ENCODE measurements at places on chromosomes 12 and 14. TPM values are rescaled to one million over a fixed set of nuclear protein-coding genes. Genes with fewer than 3 reads are reported as not detected.

DNA sequence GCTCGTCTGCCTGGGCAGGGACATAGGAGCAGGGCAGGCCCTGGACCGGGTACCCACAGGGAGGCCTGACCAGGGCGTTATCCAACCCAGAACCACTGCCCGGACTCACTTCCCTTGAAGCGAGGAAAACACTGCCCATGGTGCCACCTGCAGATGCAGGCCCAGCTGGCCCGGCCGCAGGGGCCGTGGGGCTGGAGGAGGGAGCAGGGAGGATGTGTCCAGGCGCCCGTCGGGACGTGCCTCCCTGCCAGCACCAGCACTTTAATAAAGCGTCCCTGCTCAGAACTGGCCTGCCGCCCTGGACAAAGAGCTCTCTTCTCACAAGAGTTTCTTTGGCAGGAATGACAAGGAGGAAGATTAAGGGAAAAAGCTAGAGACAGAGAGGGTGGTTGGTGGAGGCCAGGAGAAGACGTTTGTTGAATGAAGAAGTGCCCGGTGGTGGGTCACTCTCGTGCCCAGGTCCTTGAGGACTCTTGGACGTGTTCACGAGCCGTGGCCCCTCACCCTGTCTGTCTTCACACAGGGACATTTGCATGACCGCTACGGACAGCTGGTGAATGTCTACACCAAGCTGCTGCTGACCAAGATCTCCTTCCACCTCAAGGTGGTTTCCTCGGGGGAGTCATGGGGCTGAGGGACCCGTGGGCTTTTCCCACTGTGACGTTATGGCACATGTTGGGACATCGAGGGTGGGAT, 14.2 kb downstream of the HIP1R start:
- DNase-seq, result no peak

DLK1 gene
- total RNA-seq, result not detected

GLT1D1 gene
- under 0.01 TPM for total RNA-seq

- DNase-seq, result no peak
These were observed 105.1 kb downstream of the PRIMA1 start for GRCh38 chr14:93683226-93683625.

PKP2 gene
- under 0.01 TPM for total RNA-seq

- no peak for DNase-seq
These were observed 14.7 kb downstream of the PCBP2 start for GRCh38 chr12:53466640-53467039.

DNA sequence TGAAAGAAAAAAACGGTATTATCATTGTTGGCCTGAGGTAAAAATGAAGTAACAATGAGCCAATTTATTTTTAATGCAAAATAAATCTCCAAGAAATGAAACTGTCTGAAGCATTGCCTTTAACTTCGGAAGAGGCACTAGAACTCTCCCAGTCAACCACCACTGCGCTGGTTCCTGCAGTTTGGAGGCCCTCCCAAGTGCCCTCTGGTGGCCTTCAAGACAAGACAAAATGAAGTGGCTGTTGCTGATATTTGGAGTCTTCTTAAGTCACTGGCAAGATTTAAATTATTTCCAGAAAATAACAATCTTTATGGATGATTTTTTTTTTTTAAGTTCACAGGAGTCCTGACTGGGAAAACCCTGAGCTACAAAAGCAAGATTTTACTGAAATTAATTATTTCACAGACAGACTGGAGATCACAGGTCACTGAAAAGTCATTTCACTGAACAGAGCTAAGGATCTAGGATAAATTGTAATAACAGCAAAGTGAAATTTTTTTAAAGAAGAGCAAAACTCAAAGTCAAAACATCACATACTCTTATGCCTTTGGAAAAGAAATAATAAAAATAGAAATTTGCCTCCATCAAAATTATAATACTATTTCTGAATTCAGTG, 58.2 kb downstream of the DICER1 start:
- DNase-seq, result peak; percentile 74

CHMP4A gene
- total RNA-seq, result 24.9 TPM

- DNase-seq, result no peak
These were observed 4.7 kb downstream of the GNB3 start for GRCh38 chr12:6845395-6845794.

- no peak for DNase-seq
These were observed 38.4 kb upstream of the PPP2R5C start for GRCh38 chr14:101723061-101723595.

Data from fibroblast of lung (primary cell).